ENCODE measurements at places on chromosomes 16 and 17. TPM values are rescaled to one million over a fixed set of nuclear protein-coding genes. Genes with fewer than 3 reads are reported as not detected.

DNA sequence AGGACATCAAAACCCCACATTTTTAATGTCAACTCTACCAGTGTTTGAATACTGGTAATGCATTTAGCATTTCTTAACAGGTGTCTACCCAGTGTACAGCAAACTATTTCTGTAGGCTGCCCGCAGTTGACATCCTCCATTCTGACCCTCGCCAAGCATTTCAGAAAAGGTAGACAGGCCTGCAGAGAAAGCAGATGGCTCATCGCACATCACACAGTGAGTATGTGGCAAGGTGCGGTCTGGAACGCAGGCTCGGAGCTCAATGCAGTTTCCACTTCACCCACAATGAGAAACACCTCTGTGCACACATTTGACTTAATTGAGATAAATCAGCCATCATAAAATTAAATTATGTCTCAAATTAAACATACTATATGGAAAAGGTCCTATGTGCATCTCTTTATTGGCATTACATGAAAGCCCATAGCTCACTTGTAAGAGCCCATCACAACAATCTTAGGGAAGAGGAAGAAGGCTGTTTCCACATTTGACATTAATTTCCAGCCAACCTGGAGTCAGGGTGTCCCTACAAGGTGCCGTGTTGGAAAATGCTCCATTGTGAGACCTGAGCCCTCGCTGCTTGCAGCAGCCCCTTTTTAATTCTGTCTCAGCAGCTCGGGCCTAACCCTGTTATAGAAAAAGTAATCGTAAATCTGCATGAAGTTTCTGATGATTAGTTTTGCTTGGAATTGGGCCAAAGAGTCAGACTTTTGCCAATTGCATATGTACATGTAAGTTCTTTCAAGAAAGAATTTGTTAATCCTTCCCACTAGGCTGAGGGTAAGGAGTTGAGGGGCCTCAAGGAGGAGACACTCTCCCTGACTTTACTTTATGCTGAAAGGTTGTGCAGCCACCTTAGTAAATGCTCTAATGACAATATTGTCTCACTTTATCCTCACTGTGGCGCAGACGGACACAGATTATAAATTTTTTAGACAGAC is 378.7 kb upstream of the DYNLRB2 start:
- H3K4me3 ChIP-seq: no peak overlapping the region
- no peaks in the 10 kb centered on the region for H3K36me3 ChIP-seq
- no peaks in the 10 kb centered on the region for H3K4me1 ChIP-seq
- no peak for DNase-seq
- no peaks in the 10 kb centered on the region for H3K27me3 ChIP-seq

GRCh38 chr17:68534695-68535088 is 22.5 kb downstream of the PRKAR1A start:
- H3K27me3 ChIP-seq: no peaks in the 10 kb centered on the region
- no peak overlapping the region for H3K27ac ChIP-seq
- peaks cover 43% of the 10 kb centered on the region for H3K36me3 ChIP-seq
- no peak overlapping the region for H3K4me3 ChIP-seq
- DNase-seq: no peak

DNA sequence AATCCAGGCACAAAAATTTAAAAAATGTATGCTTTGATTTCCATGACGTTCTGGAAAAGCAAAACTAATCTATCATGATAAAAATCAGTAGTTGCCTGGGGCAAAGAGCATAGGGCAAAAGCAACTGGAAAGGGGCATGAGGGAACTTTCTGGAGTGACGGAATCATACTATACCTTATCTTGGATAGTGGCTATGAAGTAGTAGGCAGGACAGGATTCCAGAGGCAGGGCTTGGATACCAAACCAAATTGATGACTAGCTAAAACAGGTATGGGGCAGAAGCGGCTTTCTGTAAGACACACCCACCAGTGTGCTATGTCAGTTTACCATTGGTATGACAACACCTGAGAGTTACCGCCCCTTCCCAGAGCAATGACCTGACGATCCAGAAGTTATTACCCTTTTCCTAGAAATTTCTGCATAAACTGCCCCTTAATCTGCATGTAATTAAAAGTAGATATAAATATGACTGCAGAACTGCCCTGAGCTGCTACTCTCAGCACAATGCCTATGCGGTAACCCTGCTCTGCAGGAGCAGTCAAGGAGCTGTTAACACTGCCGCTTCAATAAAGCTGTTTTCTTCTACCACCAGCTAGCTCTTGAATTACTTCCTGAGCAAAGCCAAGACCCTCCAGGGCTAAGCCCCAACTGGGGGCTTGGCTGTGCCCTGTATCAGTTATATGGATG is 56.7 kb downstream of the CFDP1 start:
- peaks cover 11% of the 10 kb centered on the region for H3K4me1 ChIP-seq
- H3K36me3 ChIP-seq: peaks cover 17% of the 10 kb centered on the region
- no peak overlapping the region for H3K4me3 ChIP-seq
- H3K27ac ChIP-seq: no peak overlapping the region
- no peak for DNase-seq
- H3K27me3 ChIP-seq: no peaks in the 10 kb centered on the region

The TMED6 gene
- not detected for total RNA-seq

Data from sigmoid colon (tissue), 7 donors.